Activated CD4-positive, alpha-beta T cell treated with anti-CD3 and anti-CD28 coated beads, Interleukin-10, Interleukin-2, amounts not matched to agents 100 ng/mL and 50 ng/mL, durations not matched to agents 16 hours and 8 hours (primary cell): ENCODE measurements at places on chromosomes 6 and 20.

DNA sequence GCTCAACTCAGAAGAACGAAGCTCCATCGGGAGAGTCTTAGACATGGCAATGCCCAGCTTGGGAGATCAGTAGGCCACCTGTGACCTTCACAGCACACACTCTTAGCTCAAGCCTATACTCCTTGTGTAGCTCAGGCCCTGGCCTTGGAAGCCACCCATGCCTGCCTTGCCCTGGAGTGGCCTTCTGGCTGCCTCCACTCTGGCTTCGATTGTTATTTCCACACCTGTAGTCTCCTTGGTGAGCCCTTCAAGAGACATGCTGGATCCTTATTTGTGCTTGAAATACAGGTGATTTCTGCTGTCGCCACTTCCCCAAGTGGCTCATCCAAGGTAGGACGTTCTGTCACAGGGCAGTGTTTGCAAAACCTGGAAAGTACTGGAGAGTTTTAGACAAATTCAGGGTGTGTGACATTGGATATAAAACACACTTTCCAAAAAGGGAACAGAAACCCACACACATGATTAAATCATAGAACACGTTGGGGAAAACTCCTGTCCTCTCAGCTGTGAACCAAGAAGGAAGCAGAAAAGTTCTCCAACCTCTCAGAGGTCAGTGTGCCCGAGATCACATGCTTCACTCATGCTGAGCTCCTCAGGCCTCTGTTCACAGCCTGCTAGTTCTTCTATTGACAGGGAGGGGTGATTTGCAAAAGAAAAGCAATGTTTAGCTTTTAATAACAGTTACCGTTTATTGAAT, 391.8 kb downstream of the CDC5L start:
- DNase-seq = no peak

GRCh38 chr20:63697868-63698545, 1.6 kb downstream of the TNFRSF6B start:
- no peak for DNase-seq

- DNase-seq = no peak
Observed at GRCh38 chr6:136710877-136711552, 81.3 kb downstream of the MAP3K5 start.

GRCh38 chr20:37896932-37897548, 5.9 kb upstream of the VSTM2L start:
- DNase-seq = no peak
